ENCODE measurements at places on chromosomes 1 and 21. TPM values are rescaled to one million over a fixed set of nuclear protein-coding genes. Genes with fewer than 3 reads are reported as not detected.
A peak's percentile ranks its signal among the peaks of the same experiment; 100 is the strongest.

- no peak overlapping the region for H3K4me3 ChIP-seq
- DNase-seq, result no peak
- no peak overlapping the region for H3K27ac ChIP-seq
Observed at GRCh38 chr1:86430376-86430775, 6.4 kb downstream of the CLCA2 start.

- H3K4me3 ChIP-seq, result no peak overlapping the region
- H3K27me3 ChIP-seq, result no peaks in the 10 kb centered on the region
- no peaks in the 10 kb centered on the region for H3K4me1 ChIP-seq
Observed at GRCh38 chr1:100502052-100502792, 35.7 kb upstream of the GPR88 start.

DNA sequence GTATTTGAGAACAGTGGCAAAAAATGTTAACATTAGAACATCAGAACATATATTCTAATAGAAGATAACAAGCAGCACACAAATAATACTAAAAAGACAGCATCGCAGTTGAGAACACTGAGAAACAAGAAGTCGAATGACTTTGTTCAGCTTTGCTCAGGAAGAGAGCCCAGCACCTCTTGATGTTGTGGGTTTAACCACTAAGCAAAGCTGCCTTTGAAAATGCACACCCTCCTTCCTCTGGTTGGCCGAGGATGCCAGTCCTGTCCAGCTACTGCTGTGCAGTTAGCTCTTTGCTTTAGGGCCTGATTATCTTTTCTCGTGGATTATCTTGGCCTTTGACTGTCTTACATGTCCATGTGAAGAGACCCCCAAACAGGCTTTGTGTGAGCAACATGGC is 60.5 kb downstream of the SPATA46 start:
- H3K4me1 ChIP-seq, result no peaks in the 10 kb centered on the region

GRCh38 chr1:117367046-117368025 is at the start of gene MAN1A2:
Gene MAN1A2, plus strand, starts transcription at chr1:117367449. Its CDS starts 735 bp downstream, at chr1:117368184.
- no peaks in the 10 kb centered on the region for H3K27me3 ChIP-seq
- no peaks in the 10 kb centered on the region for H3K4me1 ChIP-seq
- no peaks in the 10 kb centered on the region for H3K36me3 ChIP-seq
- peak within 1 kb of the TSS; percentile 87 for H3K4me3 ChIP-seq
- peak; percentile 36 for DNase-seq

Gene EPHB2
- 17.2 TPM for total RNA-seq

Gene PADI1
- 0.30 TPM for total RNA-seq

Gene LCE1D
- total RNA-seq, result not detected

DNA sequence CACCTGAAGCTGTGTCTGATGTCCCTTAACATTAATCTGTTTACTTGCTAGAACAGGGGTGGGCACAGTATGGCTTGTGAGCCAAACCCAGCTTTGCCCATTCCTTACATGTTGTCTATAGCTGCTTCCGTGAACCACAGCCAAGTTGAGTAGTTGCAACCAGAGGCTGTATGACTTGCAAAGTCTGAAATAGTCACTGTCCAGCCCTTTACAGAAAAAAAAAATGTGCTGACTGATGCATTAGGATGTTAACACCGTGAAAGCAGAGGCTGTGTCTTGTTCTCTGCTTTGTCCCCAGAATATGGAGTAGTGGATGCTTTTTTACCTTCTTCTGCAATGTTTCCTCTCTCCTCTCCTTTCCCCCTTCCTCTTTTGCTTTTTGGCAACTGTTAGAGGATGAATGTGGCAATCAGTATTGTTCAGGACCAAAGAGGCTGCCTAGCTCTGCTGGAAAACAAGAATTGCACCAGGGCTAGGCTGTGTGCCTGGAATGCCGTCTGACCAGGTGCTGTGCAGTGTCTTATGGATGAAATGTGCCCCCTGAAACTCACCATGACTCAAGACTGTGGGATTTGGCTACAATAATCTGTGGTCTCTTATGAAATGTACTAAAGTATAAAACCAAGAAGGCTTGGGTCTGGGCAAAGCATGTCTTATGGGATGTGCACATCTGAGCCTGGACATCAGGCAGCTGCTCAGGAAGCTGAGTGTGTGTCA is 79.6 kb upstream of the GCLM start:
- no peak for DNase-seq
- no peak overlapping the region for H3K4me3 ChIP-seq
- no peak overlapping the region for H3K27ac ChIP-seq
- H3K36me3 ChIP-seq, result no peaks in the 10 kb centered on the region

DNA sequence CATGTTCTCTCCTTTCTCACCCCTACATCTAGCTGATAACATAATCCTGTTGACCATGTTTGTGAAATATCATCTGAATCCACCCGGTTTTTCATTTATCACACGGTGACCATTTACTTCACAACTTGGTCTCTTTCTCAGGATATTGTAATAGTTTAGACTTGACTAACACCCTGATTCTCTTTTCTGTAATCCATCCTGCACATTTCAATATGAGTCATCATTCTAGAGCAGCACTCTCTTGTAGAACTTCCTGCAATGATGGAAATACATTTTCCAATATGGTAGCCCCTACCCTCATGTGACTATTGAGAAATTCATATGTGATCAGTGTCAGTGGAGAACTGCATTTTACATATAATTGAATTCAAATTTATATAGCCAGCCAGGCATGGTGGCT is 2.3 kb upstream of the JAM2 start:
- H3K4me3 ChIP-seq, result no peak overlapping the region
- H3K36me3 ChIP-seq, result no peaks in the 10 kb centered on the region
- H3K27me3 ChIP-seq, result peaks cover 4% of the 10 kb centered on the region

GRCh38 chr1:92756537-92756936 is 28.4 kb downstream of the EVI5 start:
- H3K4me3 ChIP-seq, result no peak overlapping the region
- H3K36me3 ChIP-seq, result no peaks in the 10 kb centered on the region
- DNase-seq, result no peak
- no peaks in the 10 kb centered on the region for H3K4me1 ChIP-seq
- no peaks in the 10 kb centered on the region for H3K27me3 ChIP-seq

GRCh38 chr1:56576880-56577405 is 2.4 kb downstream of the PLPP3 start:
- DNase-seq, result no peak
- H3K36me3 ChIP-seq, result no peaks in the 10 kb centered on the region
- H3K27me3 ChIP-seq, result no peaks in the 10 kb centered on the region
- H3K27ac ChIP-seq, result no peak overlapping the region
- peak overlapping the region; percentile 95 for H3K4me3 ChIP-seq

- H3K4me3 ChIP-seq, result no peak overlapping the region
- H3K27ac ChIP-seq, result no peak overlapping the region
- H3K36me3 ChIP-seq, result no peaks in the 10 kb centered on the region
- H3K27me3 ChIP-seq, result no peaks in the 10 kb centered on the region
- no peaks in the 10 kb centered on the region for H3K4me1 ChIP-seq
- DNase-seq, result no peak
Observed at GRCh38 chr1:56301791-56302190, 277.6 kb downstream of the PLPP3 start.

- H3K36me3 ChIP-seq, result no peaks in the 10 kb centered on the region
- H3K27ac ChIP-seq, result no peak overlapping the region
- no peak for DNase-seq
- H3K4me3 ChIP-seq, result no peak overlapping the region
- H3K27me3 ChIP-seq, result peaks cover 78% of the 10 kb centered on the region
- peaks cover 19% of the 10 kb centered on the region for H3K4me1 ChIP-seq
Observed at GRCh38 chr1:217133092-217133491, 409.9 kb upstream of the ESRRG start.

Gene TEDDM1
- not detected for total RNA-seq

GRCh38 chr1:214588963-214589597 is 13.9 kb upstream of the CENPF start:
- no peak overlapping the region for H3K4me3 ChIP-seq
- H3K36me3 ChIP-seq, result no peaks in the 10 kb centered on the region
- DNase-seq, result no peak
- no peaks in the 10 kb centered on the region for H3K27me3 ChIP-seq
- H3K27ac ChIP-seq, result no peak overlapping the region
- no peaks in the 10 kb centered on the region for H3K4me1 ChIP-seq

GRCh38 chr1:175134500-175134899 is 58.1 kb downstream of the KIAA0040 start:
- H3K4me1 ChIP-seq, result peaks cover 14% of the 10 kb centered on the region
- no peaks in the 10 kb centered on the region for H3K36me3 ChIP-seq
- no peak for DNase-seq
- H3K27me3 ChIP-seq, result no peaks in the 10 kb centered on the region

Gene CLEC20A
- not detected for total RNA-seq

Gene ETV3L
- 0.17 TPM for total RNA-seq

GRCh38 chr1:172134087-172134731 is 286.3 kb upstream of the C1orf105 start:
- no peak for DNase-seq
- H3K36me3 ChIP-seq, result no peaks in the 10 kb centered on the region
- no peak overlapping the region for H3K27ac ChIP-seq
- H3K4me3 ChIP-seq, result no peak overlapping the region

DNA sequence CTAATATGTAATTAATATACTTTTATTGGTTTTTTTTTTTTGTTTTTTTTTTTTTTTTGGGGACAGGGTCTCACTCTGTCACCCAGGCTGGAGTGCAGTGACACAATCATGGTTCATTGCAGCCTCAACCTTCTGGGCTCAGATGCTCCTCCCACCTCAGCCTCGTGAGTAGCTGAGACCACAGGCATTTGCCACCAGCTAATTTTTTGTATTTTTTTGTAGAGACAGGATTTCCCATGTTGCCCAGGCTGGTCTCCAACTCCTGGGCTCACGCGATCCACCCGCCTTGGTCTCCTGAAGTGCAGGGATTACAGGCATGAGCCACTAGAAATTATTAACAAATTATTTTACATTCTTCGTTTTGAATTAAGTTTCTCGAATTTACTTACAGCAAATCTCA is 16.8 kb upstream of the POGZ start:
- DNase-seq, result no peak
- no peak overlapping the region for H3K4me3 ChIP-seq
- H3K27ac ChIP-seq, result no peak overlapping the region
- no peaks in the 10 kb centered on the region for H3K4me1 ChIP-seq

DNA sequence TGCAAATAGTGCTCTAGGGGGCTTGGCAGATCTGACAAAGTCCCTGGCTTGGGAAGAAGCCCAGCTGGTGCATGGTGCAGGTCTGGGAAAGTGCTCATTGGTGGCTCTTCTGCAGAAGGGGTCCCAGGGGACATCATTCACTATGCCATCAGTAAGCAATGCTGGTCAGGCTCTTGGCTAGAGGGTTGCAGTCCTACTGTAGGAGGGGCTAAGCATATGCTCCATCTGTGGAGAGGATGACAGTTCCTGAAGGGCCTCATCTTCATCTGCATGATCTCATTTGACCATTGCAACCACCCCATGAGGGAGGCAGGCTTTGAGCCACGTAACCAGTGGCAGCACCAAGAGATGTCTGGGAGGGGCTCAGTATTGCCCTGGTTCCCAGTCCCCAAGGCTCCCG is 31.5 kb upstream of the VASH2 start:
- peak; percentile 36 for DNase-seq
- H3K4me1 ChIP-seq, result peaks cover 27% of the 10 kb centered on the region
- H3K27me3 ChIP-seq, result no peaks in the 10 kb centered on the region
- H3K36me3 ChIP-seq, result no peaks in the 10 kb centered on the region
- H3K27ac ChIP-seq, result no peak overlapping the region
- H3K4me3 ChIP-seq, result no peak overlapping the region

Gene PGD
- 340 TPM for total RNA-seq

GRCh38 chr1:231867607-231868006 is 241.0 kb downstream of the DISC1 start:
- DNase-seq, result no peak
- H3K27me3 ChIP-seq, result no peaks in the 10 kb centered on the region

Gene MTARC1
- total RNA-seq, result 42.4 TPM

Gene BROX
- 26.7 TPM for total RNA-seq

DNA sequence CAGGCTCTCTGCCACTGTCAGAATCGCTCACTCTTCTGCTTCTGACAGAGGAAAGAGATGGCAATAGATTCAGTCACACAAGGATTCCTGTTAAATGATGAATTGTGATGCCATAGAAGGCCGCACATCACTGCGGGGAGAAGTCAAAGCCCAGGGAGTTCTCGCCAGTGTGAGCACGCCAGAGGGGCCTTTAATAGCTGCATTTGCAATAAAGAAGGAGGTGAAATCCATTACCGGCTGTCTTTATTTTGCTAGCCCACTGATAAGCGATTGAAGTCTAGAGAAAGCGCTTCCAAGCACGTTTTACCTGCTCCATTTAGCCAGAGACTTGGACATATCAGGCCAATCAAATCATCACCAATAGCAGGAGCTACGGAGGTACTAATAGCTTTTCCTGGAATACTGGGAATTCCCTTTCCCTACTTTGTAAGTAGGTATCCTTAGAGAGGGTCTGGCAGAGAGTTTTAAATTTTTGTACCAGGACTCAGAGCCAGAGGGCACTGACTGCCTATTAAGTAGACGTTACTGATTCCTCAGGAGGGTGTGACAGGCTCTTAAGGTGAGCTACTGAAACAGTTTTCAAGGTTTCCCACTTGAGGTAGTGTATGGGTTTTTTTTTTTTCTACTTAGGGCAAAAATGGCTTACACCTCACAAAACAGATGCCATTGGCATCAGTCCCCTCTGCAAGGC is 10.2 kb upstream of the TARBP1 start:
- no peak overlapping the region for H3K27ac ChIP-seq
- peaks cover 6% of the 10 kb centered on the region for H3K4me1 ChIP-seq
- H3K4me3 ChIP-seq, result no peak overlapping the region
- DNase-seq, result no peak

- no peak overlapping the region for H3K27ac ChIP-seq
- H3K27me3 ChIP-seq, result no peaks in the 10 kb centered on the region
- no peak overlapping the region for H3K4me3 ChIP-seq
- DNase-seq, result no peak
Observed at GRCh38 chr1:6731905-6732304, 30.3 kb upstream of the DNAJC11 start.

- H3K36me3 ChIP-seq, result no peaks in the 10 kb centered on the region
- no peak for DNase-seq
- no peaks in the 10 kb centered on the region for H3K27me3 ChIP-seq
- no peak overlapping the region for H3K4me3 ChIP-seq
- H3K4me1 ChIP-seq, result no peaks in the 10 kb centered on the region
Observed at GRCh38 chr1:10450836-10451235, 1.0 kb downstream of the CORT start.

GRCh38 chr1:31869449-31869848 is 53.6 kb upstream of the SPOCD1 start:
- H3K4me1 ChIP-seq, result no peaks in the 10 kb centered on the region
- no peak for DNase-seq
- H3K27me3 ChIP-seq, result no peaks in the 10 kb centered on the region
- H3K36me3 ChIP-seq, result no peaks in the 10 kb centered on the region
- H3K4me3 ChIP-seq, result no peak overlapping the region

- H3K27me3 ChIP-seq, result no peaks in the 10 kb centered on the region
- DNase-seq, result no peak
- H3K36me3 ChIP-seq, result peaks cover 12% of the 10 kb centered on the region
- H3K27ac ChIP-seq, result no peak overlapping the region
Observed at GRCh38 chr1:36087233-36088123, 1.2 kb upstream of the ADPRS start.

Gene S100A9
- not detected for total RNA-seq

GRCh38 chr1:226575739-226576378 is 27.3 kb downstream of the STUM start:
- H3K4me1 ChIP-seq, result peaks cover 4% of the 10 kb centered on the region
- H3K27me3 ChIP-seq, result no peaks in the 10 kb centered on the region
- H3K27ac ChIP-seq, result no peak overlapping the region
- DNase-seq, result no peak
- H3K4me3 ChIP-seq, result no peak overlapping the region

- no peaks in the 10 kb centered on the region for H3K27me3 ChIP-seq
- H3K4me3 ChIP-seq, result no peak overlapping the region
- no peak overlapping the region for H3K27ac ChIP-seq
Observed at GRCh38 chr1:175521249-175522040, 221.9 kb downstream of the TNR start.

Gene MROH9
- total RNA-seq, result not detected

GRCh38 chr1:175471039-175471800 is 272.2 kb downstream of the TNR start:
- no peak for DNase-seq
- H3K4me3 ChIP-seq, result no peak overlapping the region
- H3K27me3 ChIP-seq, result no peaks in the 10 kb centered on the region
- H3K27ac ChIP-seq, result no peak overlapping the region
- H3K36me3 ChIP-seq, result no peaks in the 10 kb centered on the region

Measured in H1 (cell line).